ENCODE measurements at places on chromosomes 4 and X.

DNA sequence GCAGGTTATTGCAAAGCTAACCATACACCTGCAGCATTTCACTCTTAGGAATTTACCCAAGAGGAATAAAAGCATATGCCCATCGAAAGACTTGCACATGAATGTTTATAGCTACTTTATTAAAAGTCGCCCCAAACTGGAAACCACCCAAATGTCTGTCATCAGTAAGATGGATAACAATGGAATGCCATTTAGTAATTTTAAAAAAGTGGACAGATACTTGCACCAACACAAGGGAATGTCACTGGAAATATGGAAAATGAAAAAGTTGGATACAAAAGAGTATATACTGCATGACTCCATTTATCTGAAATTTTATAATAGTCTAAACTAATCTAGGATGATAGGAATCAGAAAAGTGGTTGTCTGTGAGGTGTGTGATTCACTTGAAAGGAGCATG lies 12.9 kb downstream of the GK start:
- no peak for DNase-seq

GRCh38 chrX:47885501-47885900 lies 48.8 kb downstream of the ZNF81 start:
- no peak for DNase-seq

DNA sequence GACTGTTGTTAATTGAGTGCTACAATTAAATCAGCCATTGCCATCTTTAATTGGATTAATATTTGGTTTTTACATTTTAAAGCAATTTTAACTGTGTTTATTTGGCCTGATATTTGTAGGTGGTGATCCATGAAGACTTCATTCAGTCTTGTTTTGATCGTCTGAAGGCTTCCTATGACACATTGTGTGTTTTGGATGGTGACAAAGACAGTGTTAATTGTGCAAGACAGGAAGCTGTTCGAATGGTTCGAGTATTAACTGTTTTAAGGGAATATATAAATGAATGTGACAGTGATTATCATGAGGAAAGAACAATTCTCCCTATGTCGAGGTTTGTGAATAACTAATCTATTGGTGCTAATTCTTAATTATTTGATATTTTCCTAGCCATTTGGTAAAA lies 82.6 kb downstream of the USP9X start:
- DNase-seq, result no peak

GRCh38 chrX:97446298-97446882 lies 562.7 kb downstream of the RPA4 start:
- no peak for DNase-seq

DNA sequence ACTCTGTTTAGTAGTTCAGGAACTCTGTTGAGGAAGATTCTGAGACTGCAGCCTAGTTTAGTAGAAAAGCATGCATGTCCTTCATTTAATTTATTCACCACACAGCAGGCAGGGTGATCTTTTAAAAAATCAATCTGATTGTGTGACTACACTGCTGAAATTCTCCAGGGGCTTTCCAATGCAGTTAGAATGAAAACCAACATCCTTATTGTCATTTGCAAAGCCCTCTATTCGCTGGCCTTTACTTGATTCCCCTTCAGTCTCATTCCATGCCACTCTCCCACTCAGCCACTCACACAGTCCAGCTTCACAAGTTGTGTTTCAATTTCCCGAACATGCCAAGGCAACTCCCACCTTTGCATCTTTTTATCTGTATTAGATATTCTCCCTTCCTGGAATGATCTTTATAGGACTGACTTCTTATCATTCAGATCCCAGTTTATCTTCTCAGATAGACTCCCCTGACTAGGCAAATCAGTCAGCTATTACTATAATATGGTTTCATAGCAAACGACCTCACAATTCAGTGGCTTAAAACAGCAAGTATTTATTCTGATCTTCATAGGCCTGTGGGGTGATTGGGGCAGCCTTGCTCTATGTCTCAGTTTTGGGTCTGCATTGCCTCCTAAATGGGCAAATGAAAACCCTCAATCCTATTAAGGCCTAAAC lies 21.3 kb upstream of the FTHL17 start:
- DNase-seq, result no peak

- DNase-seq, result no peak
Measured at GRCh38 chr4:38560340-38560739, 103.7 kb upstream of the KLF3 start.

- DNase-seq, result no peak
Measured at GRCh38 chr4:28221536-28221935, 1360.9 kb downstream of the STIM2 start.

GRCh38 chr4:23851464-23851863 lies 38.4 kb downstream of the PPARGC1A start:
- no peak for DNase-seq

- no peak for DNase-seq
Measured at GRCh38 chr4:175054980-175055379, 136.8 kb downstream of the ADAM29 start.

- DNase-seq, result no peak
Measured at GRCh38 chr4:13088726-13089658, 395.1 kb downstream of the RAB28 start.

DNA sequence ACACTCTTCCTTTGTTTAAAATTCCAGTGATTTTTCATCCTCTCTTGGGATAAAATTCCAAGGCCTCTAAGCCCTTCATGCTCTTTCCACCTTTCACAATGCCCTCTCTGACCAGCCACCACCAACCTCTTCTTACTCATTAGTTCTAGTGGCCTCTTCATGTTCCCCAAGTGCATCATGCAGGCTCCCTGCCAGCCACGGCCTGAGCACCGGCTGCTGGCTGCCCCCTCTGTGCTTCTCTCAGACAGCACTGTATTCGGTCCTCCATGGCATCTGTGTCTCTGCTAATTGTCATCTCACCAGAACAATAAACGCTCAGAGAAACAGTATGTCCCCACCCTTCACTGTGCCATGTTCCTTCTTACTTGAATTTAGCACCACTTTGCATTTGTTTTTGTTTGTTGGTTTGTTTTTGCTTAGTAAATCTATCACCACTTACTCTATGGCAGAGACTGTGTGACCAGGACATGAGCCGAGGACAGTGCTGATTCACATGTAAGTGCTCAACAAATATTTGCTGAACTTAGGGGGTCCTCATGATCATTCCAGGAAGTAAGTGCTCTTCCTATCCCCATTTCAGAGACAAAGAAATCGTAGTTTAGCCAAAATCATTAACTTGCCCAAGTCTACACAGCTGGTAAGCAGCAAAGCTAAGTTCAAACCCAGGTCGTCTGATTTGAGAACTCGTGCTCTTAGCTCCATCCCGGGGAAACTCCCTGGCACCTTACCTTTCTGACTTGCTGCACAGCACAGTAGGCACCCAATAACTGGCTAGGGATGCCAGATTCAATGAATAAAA lies 77.1 kb upstream of the UCP1 start:
- peak; percentile 29 for DNase-seq

- DNase-seq, result no peak
Measured at GRCh38 chr4:188031751-188032150, 36.2 kb downstream of the ZFP42 start.
